ENCODE measurements at places on chromosomes 11 and 22.

GRCh38 chr11:16313846-16314245 lies 42.5 kb downstream of the SOX6 start:
- no peak for DNase-seq

DNA sequence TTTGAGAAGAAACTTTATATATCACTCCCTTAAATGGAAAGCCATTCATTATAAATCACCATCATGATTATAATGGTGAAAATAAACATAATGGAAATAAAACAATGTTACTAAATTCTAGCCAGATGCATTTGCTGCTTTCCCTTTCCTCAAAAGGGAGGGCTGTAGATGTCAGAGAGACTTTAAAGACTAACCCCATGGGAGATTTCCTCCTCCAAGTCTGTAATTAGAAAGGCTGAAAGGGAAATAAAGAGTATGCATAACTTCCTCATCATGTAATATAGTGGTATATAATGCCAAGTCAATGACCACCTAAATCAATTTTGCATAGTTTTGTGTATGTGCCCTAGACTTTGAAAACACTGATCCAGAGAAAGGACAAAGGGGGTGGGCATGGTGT lies 6.4 kb downstream of the CD6 start:
- no peak for DNase-seq

GRCh38 chr22:24834845-24835570 lies 29.0 kb downstream of the SGSM1 start:
- DNase-seq, result no peak

- DNase-seq, result no peak
Measured at GRCh38 chr11:93608364-93608763, 53.1 kb upstream of the CEP295 start.

DNA sequence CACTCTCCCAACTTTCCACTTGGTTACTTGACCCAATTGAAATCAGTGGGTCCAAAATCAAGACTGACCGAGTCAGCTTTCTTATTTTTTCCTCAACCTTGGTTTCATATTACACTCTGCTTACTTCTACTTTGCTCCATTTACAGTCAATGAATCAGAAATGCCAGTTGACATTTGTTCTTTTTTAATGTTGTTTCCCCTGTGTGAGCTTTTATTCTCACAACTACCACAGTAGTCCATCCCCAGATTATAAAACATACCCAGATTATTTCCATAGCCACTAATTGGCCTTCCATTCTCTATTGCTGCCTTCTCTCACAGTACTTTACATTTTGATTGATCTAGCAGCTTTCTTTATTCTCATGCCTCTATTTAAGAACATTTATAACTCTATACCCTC lies 50.0 kb downstream of the DNAJC24 start:
- DNase-seq, result no peak

GRCh38 chr11:31799435-31800397 lies 11.4 kb downstream of the PAX6 start:
- DNase-seq, result no peak

DNA sequence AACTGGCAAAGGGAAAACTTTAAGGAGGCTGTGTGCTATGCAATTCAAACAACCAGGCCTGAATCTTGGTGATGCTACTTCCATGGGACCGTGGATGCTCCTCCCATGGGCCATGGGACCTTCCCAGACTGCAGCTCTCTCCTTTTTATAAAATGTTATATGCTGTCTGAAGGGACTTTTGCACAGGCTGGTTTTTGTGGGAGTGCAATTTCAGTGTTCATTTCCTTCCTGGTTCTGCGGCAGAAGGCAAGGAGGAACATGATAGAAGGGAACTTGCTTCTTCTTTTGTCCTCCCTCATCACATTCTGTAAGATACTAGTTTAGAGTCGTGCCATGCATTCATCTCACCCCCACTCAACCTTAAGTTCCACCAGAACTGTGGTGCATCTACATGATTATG lies 68.9 kb downstream of the C11orf58 start:
- DNase-seq, result no peak

DNA sequence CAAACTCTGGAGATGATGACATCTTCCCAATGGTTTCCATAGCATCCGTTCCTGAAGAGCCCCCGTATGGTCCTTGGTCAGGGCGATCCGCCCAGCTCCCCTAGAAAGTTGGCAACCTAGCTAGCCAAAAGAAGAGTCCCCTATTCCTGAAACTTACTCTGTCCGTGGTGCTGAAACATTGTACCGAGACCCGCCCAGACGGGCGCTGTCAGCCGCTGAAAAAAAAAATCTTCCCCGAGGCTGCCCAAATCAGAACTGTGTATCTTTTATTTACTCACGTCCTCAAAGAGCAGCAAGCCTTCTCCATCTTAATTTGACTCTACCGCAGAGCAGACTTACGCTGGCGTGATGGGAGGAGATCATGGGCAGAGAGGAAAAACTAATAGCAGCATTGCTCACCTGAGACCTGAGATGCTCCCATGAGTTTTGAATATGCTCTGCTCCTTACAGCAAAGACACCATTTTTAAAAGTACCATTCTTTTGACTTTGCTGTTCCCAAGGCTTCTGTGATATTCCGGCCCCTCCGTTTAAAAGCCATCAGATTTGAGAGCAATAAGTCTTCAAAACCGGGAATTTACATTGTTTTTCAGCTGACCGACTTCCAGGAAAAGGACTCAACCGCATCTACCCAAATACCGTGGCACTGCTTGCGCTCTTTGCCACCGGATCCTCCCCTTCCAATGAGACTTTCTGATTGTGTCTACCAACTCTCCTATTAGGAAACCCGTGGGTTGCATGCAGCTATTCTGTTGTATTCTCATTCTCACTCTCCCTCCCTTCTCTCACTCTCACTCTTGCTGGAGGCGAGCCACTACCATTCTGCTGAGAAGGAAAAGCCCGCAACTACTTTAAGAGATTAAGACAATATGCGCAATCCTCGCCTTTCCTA lies at the start of gene SLC17A6:
SLC17A6 (plus strand) TSS at position 786 of the 890 bp plus-strand sequence. CDS start 153 bp downstream, outside the sequence.
- DNase-seq, result peak; percentile 7

- peak; percentile 65 for DNase-seq
Measured at GRCh38 chr11:36091256-36091811, 147.5 kb downstream of the LDLRAD3 start.

- DNase-seq, result no peak
Measured at GRCh38 chr11:21411104-21411503, 741.7 kb downstream of the NELL1 start.

GRCh38 chr11:114880442-114880841 lies 202.1 kb downstream of the NXPE2 start:
- DNase-seq, result no peak

GRCh38 chr22:17112491-17113042 lies 8.6 kb downstream of the TMEM121B start:
- DNase-seq, result no peak
